ENCODE measurements at places on chromosomes 3 and 15. TPM values are rescaled to one million over a fixed set of nuclear protein-coding genes. Genes with fewer than 3 reads are reported as not detected.

DNA sequence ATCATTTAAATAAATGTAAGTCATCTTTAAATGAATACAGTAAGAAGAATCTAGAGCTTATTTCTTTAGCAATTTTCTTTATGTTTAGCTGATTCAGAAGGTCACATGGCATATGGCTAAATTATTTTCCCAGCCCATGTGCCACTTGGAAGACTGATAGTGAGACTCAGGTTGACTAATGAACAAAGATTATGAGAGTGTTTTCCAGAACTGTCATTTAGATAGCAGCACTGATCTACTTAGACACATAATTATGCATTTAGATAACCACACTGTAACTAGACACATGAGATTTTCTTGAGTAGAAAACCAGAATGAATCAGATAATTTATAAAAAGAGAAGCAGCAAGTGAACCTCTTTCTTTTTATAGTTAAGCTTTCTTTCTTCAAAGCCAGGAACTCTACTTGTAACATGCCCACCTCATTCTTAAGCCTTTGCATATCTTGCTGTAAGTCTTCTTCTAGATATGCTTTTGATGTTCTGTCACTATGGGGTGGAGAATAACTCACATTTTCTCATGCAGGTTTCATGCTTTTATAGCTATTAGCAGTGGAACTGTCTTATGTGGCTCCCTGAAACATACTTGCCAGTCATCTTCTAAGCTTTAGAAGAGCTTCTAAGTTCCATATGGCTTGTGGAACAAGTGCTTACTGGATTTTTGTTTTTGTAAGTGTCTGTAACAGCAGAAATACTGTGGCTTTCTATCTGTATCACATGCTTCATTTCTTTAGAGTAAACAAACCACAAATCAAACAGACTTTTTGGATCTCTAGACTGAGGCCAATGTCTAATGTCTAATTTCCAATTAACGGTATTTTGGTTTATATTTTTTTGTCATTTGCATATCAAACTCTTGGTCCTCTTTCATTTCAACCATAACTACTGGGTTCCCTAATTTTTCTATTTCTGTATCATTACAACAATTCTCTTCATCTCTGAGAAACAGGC is 101.4 kb downstream of the LMLN start:
- no peak for DNase-seq

- DNase-seq, result peak; percentile 37
Measured at GRCh38 chr3:168165390-168166269, 69.9 kb upstream of the GOLIM4 start.

- DNase-seq, result peak; percentile 8
Measured at GRCh38 chr3:159884661-159885402, 103.8 kb upstream of the IL12A start.

DNA sequence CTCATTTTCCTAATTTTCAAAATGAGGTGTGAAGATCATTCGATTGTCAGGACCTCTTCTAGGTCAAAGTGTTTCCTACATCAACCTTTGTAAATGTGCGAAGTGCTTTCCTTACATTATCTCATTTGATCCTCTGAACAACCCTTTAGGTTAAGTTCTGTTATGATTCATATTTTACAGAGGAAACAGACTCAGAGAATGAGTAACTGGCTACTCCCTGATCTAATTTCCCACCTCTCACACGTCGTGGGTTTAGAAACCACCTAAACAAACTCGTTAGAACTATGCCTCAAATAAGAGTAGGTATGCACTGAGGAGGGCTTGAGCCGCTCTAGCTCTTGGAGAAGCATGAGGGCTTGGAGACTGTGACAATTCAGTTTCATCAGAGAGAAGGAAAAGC is 148.6 kb downstream of the CD47 start:
- no peak for DNase-seq

- DNase-seq, result no peak
Measured at GRCh38 chr3:16875876-16876550, 8.7 kb upstream of the PLCL2 start.

DNA sequence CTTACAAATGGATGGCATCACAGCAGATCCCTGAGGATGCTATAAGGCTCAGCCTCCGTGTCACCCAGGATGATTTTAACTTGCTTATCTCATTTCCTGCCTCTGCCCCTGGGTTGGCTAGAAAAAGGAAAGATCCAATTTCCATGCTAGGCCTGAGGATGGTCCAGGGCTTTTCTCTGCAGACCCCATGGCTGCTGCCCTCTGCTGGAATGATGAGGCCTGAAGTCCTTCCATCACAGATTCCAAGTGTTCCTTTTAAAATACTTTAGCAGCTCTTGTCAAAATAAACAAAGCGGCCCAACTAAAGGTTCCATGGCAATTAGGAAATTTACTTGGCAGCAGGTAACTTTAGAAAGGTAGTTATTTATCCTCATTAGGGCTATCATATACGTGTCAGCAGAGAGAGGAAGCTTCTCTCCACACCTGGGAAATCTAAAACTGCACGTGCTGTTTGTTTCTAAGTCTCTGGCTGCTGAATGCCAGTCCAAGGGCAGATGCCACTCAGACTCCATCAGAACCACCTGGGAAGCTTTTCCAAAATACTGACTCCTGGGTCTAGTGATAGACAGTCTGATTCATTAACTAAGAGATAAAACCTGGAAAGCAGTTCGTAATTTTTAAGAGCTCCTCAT is 401.9 kb upstream of the IL12A start:
- no peak for DNase-seq

- DNase-seq, result no peak
Measured at GRCh38 chr15:33580526-33580925, 269.8 kb downstream of the RYR3 start.

- DNase-seq, result no peak
Measured at GRCh38 chr15:94047566-94047965, 183.8 kb upstream of the MCTP2 start.

- DNase-seq, result no peak
Measured at GRCh38 chr3:171443211-171443957, 16.8 kb downstream of the TNIK start.

DNA sequence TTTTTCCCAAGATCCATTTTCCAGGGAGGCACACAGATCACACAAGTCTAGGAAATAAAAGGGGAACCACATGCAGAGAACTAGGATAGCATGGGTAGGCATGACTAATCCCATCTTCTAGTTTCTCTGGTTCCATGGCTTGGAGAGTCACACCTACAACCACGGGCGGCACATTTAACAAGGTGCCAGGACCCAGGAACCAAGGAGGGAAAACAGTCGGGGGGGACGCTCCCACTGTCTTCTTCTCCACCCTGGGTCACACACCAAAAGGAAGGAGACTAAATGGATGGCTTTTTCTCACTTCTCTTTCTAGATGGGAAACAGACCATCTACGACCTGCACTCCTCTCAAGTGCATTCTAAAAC is 4.6 kb upstream of the SMCO1 start:
- no peak for DNase-seq

GRCh38 chr15:63261311-63261710 is 16.1 kb upstream of the APH1B start:
- no peak for DNase-seq

GRCh38 chr15:101615986-101616848 is 36.0 kb downstream of the TM2D3 start:
- DNase-seq, result no peak

DNA sequence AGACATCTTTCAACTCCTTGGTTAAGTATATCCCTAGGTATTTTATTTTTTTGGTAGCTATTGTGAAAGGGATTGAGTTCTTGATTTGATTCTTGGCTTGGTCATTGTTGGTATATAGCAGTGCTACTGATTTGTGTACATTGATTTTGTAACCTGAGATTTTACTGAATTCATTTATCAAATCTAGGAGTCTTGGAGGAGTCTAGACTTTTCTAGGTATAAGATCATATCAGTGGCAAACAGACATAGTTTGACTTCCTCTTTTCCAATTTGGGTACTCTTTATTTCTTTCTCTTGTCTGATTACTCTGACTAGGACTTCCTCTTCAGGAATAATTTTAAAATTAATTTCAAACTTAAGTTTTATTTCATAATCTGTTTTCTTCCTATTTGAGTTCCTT is 125.2 kb downstream of the OCA2 start:
- no peak for DNase-seq

GRCh38 chr3:38980938-38981337 is 70.8 kb downstream of the SCN11A start:
- DNase-seq, result no peak

- DNase-seq, result no peak
Measured at GRCh38 chr15:49320351-49320750, 102.7 kb upstream of the FGF7 start.

ALDH1A3 gene
- total RNA-seq, result not detected

SI gene
- total RNA-seq, result not detected

TRPM1 gene
- not detected for total RNA-seq

FANCD2OS gene
- not detected for total RNA-seq

SCAANT1 gene
- not detected for total RNA-seq

IL5RA gene
- total RNA-seq, result not detected

UCN2 gene
- total RNA-seq, result not detected

PLA2G4E gene
- not detected for total RNA-seq

STRA6 gene
- total RNA-seq, result not detected
